ENCODE measurements at places on chromosomes 11 and 22.

GRCh38 chr22:39535357-39535725, 2.8 kb upstream of the RPS19BP1 start:
- no peak for DNase-seq

DNA sequence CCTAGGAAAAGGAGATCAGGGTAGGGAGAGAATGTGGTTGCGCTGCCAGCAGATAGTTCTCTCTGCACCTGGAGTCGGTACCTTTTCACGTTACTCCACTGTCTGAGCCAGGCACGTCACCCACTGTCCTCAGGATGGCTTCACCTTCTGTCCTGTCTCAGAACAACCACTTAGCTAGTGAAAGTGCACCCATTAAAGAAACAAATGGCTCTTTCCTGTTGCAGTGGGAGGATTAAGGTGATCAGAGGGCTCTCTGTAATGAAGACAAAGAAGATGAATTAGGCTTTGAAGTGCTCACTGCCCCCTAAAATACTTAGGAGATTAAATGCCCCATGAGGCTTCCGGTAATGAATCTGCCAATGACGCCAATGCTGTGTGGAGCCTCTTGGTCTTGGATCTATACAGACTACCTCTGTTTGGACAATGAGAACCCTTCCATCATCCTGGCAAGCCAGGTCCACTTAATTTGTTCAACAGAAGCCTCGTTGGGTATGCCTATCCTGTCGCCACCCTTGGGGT, 113.7 kb downstream of the INSC start:
- DNase-seq = no peak

DNA sequence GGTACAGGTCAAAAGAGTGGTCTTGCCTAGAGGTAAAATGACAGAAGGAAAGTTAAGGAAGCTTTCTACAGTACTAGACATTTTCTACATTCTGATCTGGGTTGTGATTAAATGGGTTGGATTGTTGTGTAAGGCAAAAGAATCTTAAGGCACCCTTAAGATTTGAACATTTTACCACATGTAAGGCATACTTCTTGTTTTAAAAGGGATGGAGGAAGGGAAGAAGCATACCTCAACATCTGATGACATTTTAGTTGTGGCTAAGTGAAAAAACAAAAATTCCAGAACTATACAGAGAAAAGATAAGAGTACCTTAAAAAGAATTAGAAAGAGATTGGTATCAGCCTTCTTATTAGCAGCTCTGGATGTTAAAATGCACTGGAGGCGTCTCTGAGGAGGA, 356.0 kb upstream of the CADM1 start:
- DNase-seq = no peak

DNA sequence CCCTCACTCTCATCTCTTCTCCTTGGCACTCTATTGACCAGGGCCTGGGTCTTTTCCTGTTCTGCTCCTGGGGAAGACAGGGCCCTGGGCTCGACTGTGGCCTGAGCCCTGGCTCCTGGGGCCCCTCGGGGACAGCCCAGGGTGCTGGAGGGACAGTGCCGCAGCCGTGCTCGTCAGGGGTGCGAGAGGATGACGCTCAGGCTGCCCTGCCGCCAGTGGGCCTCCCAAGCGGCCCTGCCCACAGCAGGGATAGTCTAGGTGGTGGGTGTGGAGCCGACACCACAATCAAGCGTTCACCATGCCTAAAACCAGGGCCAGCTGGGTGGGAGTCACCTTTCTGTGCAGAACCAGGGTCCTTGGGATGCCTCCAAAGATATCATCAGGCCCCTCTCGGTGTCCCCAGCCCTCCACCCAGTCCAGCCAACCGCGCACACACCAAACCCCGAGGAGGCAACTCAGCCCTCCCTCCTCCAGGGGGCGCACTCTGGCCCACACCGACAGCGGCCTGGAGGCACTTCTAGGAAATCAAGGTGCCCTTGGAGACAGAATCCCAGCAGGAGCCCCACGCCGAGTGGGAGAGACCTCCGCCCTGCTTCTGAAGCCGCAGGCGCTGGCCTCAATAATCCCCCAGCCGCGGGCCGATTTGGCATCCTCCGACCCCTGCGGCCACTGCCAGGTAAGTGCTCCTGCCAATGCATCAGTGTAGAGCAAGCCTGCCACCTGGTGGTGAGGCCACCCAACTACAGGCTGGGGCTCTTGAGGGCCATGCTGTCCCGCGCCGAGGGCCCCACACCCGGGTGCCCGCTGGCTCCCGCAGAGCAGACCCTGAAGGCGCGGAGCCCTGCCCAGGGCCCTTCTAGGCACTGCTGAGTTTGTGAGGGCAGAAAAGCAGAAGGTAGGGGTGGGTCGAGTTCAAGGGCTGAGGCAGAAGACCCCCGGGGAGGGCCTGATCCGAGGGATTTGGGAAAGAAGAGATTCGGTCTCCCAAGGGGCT, 496.4 kb downstream of the BUD13 start:
- peak; percentile 56 for DNase-seq

GRCh38 chr11:18384157-18384641, 10.2 kb upstream of the LDHA start:
- DNase-seq = no peak

GRCh38 chr11:44781655-44782054, 54.9 kb downstream of the TSPAN18 start:
- DNase-seq = no peak

GRCh38 chr11:27807596-27807995, 107.3 kb upstream of the BDNF start:
- DNase-seq = no peak

- peak; percentile 46 for DNase-seq
Observed at GRCh38 chr11:43685440-43685839, 4.9 kb downstream of the HSD17B12 start.
